ENCODE measurements at places on chromosomes 6 and 20.

- no peak for DNase-seq
Observed at GRCh38 chr6:36514554-36515456, 32.5 kb downstream of the STK38 start.

DNA sequence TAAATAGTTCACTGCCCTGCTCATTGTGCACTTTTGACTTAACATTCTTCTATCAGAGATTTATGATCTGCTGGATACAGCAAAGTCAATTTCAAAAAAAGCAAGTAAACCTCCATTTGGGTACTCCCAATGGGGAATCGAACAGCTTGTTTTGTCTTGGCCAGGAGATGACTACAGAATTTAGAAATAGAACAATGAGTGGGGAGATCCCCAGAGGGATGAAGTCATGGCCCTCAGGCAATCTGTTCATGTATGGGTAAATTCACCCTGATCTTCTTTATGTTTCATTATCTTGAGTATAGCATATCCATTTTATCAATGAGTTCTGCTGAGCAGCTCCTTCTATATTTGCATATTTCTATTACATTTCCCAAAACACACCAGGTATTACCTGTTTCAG, 1681.9 kb downstream of the HACE1 start:
- DNase-seq: no peak

GRCh38 chr6:83359638-83360037, 71.2 kb downstream of the ME1 start:
- no peak for DNase-seq

GRCh38 chr6:122393351-122393896, 6.0 kb upstream of the HSF2 start:
- no peak for DNase-seq

- peak; percentile 23 for DNase-seq
Observed at GRCh38 chr20:50729901-50730764, 1.2 kb upstream of the PARD6B start.

DNA sequence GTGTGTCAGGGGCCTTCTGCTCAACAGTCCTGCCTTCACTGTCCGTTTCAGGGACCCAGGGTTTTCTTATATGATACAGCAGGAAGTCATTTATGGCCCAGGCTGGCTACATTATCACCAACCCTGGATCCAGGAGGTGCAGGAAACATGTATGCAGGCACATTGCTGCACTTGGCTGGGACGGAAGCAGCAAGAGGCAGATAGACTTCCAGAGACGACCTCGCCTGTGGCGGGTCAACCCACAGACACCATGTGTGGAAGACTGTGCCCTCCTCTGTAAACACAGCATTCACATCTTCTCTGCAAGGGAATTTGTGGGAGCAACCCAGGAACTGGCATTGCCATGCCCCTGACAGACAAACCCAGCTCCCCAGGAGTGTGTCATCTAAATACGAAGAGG, 43.7 kb downstream of the TBC1D7 start:
- no peak for DNase-seq

DNA sequence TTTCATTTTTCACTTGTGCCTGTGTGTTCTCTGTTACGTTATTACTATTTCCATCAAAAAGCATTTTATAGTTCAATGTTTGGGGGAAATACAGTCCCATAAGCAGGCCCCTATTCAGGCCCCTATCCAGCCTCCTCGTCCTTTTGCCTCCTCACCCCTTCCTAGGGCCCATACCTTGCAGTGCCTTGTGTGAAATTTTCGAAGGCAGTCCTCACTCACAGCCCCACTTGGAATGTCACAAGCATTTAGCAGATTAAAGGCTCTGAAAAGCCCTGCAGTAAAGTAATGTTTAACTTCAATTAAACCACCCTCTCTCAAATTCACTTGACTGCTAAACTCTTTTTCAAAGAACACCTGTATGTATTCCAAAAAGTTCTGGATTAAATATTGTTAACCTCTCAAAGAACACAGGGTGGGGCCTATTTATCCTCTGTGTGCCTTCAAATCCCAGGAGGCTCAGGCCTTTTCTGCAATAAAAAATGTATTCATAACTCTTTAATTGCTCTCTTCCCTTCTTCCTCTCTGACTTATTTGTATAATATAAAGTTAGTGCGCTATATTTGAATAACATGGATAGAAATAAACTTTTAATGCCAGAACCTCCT, 202.5 kb downstream of the FOXA2 start:
- no peak for DNase-seq

DNA sequence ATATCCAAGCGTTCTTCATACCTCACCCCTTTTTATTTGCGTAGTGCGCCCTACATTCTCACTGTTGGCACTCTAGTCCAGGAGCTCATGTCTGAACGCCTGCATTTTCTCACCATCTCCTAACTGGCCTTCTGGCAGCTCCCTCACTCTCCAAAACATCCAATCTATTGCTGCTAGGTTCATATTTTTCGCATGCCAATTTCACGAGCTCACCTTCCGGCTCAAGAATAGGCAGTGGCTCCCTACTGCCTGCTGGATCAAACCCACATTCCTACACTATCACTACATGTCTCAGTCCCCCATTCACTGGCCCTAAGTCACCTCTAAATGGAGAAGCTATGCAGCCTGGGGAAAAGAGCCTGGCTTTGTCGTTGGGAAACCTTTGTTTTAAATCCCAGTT, 115.0 kb downstream of the IPCEF1 start:
- DNase-seq: no peak

DNA sequence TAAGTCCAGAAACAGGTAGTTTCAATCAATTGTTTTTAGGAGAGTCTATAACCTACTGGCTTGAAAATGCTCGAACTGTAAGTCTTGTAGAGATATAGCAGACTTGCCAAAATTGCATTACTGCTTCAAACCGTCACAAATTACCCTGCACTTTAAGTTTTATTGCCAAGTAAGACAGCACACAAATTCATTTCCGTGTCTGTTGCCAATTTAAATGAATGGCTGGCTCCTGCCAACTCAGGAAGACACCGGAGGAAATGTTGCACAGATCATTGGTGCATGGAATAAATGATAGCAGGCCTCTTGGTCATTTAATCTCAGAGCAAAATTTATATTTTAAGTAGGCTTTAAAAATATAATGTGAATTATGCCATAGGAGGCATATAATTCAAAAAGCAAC, 438.1 kb downstream of the HACE1 start:
- DNase-seq: no peak

DNA sequence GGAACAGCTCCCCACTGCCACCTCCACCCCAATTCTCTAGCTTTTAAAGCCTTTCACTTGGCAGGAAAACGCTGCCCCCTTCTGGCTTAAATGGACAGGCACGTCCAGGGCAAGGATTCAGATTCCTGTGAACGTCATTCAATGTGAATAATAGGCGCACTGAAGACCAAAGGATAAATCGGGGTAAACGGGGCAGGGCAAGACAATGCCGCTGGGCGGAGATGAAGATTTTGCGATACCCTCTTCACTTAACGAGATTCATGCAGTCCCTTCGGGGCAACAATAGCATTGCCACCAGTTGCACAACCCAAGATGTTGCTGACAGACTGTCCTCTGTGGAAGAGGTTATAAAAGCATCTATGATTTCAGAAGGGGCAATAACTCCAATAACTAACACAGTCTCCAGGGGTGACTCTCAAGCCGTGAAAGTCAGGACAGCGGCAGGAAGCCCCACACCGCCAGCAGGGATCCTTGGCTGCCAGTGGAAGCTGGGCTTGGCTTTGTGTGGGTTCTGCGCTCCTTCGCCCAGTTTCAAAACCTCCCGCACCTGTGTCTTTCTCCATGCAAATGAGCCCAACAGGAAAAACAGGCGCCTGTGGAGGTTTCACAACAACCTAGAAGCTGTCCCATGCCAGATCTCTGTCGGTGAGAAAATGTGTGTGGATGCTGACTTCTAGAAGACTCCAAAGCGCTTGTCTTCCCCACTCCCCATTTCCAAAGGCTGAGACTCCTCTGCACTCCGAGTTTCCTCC, 291.8 kb downstream of the BMP7 start:
- DNase-seq: no peak

DNA sequence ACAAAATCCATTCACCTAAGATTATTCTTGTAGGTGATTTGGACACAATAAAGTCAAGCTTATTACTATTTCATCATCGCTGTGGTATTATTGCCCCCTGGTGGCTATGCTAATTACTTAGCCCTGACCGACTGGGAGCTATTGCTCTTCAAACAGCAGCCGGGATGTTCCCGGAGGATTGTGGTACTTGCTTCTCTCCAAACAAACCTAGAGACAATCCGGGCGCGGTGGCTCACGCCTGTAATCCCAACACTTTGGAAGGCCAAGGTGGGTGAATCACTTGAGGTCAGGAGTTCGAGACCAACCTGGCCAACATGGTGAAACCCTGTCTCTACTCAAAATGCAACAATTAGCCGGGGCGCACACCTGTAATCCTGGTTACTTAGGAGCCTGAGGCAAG, 15.4 kb upstream of the STMND1 start:
- no peak for DNase-seq

- no peak for DNase-seq
Observed at GRCh38 chr6:155011809-155012291, 16.7 kb downstream of the TIAM2 start.

DNA sequence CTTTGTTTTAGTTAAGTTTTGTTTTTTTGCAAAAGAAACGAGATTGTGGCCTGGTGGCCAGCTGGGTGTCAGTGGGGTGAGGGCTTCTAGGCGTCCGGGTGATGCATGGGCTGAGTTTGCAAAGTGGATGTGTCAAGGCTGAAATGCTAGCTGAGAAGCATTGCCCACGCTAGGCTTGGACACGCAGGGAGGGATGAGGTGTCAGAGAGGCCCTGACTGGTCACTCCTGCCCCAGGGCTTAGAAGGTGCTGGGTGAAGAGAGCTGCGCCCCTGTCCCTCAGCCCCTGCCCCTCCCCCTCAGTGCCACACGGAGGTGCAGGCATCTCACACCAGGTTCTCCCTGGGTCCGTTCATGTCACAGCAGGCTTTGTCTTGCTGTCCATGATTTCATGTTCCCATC, 8.1 kb downstream of the OSBPL2 start:
- DNase-seq: no peak

DNA sequence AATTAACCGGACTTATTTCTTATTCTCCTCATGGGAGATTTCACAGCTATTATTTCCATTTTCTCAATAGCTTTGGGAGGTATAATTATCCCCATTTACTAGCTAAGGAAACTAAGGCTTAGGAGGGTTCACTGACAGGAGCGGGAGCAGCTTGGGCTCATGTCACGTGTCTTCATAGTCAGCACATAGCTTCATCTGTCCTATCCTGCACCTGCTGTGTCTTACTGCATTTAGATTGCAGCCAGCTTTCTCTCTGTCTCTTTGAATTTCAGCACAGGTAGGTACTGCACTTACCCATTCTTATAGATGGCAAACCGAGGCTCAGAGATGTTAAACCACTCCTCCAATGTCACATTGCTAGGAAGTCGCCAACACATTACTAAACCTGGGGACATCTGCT, 839.9 kb downstream of the MAFB start:
- DNase-seq: no peak

DNA sequence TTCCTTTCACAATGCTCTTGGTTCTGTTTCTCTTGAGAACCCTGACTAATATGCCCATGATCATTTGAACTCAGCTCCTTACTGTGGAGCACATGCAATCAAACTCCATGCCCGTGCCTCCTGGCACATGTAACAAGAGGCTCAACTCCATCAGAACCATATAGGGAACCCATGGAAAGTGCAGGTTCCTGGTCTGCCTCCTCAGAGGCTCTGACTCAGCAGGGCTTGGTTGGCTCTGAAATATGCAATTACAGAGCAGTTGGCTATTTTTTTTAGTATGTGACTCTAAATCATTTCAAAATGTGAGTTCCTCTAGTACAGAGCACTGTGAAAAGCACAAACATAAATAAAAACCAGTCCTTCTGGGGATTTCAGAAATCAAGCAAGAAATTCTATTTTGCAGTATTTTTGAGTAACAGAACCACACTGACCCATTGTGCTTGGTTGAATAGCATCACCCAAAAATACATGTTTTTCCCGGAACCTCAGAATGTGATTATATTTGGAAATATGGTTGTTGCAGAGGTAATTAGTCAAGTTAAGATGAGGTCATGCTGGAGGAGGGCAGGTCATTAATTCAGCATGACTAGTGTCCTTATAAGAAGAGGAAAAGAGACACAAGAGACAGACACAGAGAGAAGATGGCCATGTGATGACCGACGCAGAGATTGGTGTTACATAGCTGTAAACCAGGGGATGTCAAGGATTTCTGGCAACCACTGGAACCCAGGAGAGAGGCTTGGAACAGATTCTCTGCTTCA, 13.2 kb upstream of the MAP3K4 start:
- no peak for DNase-seq

DNA sequence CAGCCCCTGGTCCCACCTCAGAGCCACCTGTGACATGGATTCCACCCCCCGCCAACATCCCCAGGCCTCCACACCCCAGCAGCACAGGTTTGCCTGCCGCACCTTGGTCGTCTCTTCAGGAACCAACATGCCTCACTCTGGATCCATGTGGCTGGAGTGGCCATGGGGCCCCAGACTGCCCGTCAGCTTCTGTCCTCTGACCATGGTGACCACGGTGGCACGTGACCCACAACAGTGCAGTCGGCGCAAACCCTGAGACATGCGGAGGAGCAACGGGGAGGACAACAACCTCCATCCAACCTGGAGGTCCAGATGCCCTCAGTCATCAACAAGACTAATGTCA, 85.6 kb downstream of the ANKRD60 start:
- DNase-seq: no peak

- no peak for DNase-seq
Observed at GRCh38 chr6:147063469-147064031, 140.7 kb upstream of the STXBP5 start.

DNA sequence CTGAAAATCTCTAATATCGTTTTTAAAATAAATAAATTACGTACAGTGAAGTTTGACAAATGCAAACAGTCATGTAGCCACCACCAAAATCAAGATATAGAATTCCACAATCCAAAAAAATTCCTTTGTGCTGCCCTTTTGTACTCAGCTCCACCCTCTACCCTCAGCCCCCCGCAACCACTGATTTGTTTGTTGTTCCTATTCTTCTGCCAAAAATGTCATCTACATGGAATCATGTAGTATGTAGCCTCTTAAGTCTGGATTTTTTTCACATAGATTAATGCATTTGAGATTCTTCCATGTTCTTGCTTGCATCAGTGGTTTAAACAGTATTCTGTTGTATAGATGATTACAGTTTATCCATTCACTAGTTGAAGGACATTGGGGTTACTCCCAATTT, 8.5 kb upstream of the REPS1 start:
- DNase-seq: no peak

GRCh38 chr6:47464052-47464451, 13.5 kb upstream of the CD2AP start:
- DNase-seq: no peak

GRCh38 chr20:11429168-11429567, 488.5 kb upstream of the BTBD3 start:
- no peak for DNase-seq

- DNase-seq: no peak
Observed at GRCh38 chr20:62389601-62390087, 2.7 kb downstream of the RPS21 start.

DNA sequence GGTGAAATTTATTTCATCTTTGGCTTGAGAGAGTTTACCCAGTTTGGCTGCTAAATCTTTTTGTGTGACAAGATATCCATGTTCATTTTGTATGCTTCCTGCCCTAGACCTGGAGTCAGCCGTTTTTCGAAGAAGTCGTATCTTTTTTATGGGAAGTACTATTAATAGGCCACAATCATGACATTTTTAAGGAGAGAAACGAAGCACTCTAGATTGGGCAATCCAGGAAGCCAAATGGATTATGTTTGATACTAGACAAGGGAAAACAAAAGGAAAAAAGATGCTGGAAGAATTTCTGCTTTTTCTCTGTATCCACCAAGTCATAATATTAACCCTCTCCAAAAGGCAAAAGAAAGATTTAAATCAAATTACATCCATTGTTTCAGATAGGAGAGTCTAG, 214.6 kb downstream of the HDGFL1 start:
- no peak for DNase-seq

All from ovary (tissue), 10 donors.